ENCODE measurements at places on chromosomes 4 and X. TPM values are rescaled to one million over a fixed set of nuclear protein-coding genes. Genes with fewer than 3 reads are reported as not detected.

- DNase-seq: no peak
Measured at GRCh38 chr4:26729027-26729426, 131.6 kb upstream of the STIM2 start.

DNA sequence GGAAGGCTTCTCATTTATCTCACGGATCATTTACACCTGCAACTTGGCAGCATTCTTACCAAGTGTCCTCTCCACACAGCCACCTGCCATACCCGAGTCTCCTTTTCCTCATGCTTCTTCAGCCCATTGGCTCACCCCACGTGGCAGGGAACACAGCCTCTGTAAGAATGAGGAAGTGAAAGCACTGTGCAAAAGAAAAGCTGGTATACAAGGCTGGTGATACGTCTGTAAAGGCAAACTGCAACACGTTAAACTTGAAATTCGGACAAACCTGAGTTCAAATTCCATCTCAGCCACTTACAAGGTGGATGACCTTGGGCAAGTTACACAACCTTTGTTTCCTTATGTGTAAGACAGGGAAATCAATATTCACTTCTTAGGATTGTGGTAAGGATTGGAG, 164.0 kb upstream of the RASGEF1B start:
- DNase-seq: peak; percentile 69

GRCh38 chr4:177322881-177323280, 13.2 kb downstream of the NEIL3 start:
- DNase-seq: no peak

DNA sequence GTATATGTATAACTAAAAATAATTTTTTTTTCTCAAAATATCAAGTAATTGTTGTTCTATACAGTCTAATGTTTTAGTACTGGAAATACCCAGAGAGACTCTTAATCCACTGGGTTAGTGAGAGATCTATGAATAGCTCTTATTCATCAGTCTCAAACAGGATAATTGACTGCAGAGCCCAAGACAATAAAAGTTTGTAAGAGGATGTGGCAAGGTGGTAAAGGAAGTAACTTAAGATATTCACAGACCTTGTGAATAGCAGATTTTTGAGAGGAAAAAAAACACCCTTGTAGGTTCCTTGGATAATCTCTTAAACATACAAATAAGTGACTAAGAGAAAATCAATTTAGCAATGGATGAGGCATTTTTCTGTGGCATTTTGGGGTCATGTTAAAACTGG, 210.9 kb upstream of the FAM241A start:
- DNase-seq: no peak

DNA sequence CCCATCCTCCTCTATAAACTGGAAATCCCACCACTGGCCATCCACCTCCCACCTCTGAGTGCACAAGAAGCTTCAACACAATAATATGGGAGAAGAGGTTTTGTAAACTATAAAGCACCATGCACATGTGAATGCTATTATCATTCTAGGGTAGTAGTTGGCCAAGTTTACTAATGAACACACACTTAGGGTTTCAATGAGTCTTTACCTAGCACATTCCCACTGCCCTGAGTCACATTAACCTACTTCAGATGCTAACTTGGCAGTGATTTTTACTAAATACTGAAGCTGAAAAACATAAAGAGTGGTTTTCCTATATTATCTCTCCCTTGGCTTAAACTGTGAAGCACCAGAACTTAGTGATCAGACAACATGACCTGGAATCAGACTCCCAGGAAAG, 93.9 kb downstream of the SH3KBP1 start:
- DNase-seq: no peak

DNA sequence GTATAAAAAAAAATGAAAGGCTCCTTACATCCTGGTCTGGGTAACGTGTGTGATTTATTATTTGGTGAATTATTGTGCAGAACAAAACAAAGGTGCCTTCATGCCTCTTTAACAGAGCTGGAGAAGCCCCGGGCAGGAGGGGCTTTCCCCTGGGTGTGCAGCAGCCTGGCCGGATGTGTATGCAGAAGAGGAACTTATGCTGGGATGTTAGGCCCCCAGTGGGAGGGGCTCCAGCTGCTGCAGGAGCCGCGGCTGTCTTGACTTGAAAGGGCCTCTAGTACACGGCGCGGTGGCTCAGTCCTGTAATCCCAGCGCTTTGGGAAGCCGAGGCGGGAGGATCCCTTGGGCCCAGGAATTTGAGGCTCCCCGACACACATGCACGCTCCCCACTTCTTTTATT, 16.0 kb downstream of the CCNQ start:
- DNase-seq: no peak

GRCh38 chr4:173233857-173234256, 65.2 kb downstream of the GALNT7 start:
- no peak for DNase-seq

- DNase-seq: no peak
Measured at GRCh38 chr4:24924309-24924781, 11.5 kb upstream of the CCDC149 start.

- no peak for DNase-seq
Measured at GRCh38 chrX:149961572-149961971, 23.3 kb upstream of the EOLA2 start.

DNA sequence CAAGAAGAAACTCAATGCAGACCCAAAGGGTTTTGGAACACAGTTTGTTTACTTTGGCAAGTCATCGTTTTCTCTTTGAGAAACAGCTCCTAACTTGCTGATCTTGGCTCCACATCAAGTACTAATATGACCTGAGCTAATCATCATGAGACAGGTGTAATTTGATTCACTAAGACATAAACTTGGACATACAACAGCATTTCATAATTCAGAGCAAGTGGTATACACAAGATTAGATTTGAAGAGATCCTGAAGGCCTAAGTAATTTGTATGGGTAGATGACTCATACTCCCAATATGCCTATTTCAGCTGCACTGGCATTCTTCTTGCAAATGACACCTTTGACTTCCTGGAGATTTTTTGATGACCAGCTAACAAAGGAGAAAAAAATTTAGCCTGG, 1521.7 kb downstream of the RPA4 start:
- no peak for DNase-seq

DNA sequence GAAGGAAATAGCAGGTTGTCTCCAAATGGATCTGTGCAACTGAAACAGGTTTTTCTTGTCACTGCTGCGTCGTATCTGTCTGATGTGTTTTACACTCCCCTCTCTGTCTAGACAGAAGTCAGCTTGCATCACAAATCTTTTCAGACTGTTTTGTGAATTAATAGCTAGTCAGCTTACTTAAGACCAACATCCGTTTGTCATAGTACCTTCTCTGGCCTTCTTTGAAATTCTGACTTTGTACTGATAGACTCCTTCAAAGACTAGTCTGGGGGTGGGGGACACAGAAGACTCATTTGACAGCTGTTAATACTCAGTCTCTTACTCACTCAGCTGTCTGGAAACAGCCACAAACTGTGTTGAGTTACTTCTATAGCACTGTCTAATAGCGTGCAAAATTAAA, 197.8 kb downstream of the PALLD start:
- no peak for DNase-seq

DNA sequence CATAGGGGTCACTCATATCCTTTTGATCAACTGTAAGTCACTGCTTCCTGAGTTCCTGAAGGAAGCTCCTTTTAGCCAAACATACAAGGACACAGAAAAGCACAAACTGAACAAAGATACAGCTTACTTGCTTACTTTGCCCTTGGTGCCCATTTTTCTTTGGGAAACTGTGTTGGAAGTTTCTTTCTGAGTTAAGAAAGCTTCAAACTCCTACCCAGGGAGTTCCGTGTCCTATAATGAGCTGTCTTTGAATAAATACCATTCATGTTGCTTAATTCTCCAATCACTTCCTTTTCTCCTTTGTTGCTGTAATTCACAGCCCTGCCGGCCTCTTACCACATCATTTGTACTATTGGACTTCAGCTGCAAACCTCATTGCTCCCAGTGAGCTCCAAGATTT, at the start of gene ADH4:
Gene ADH4 (minus strand): TSS at position 228 of the 400 bp plus-strand sequence. CDS start 75 bp downstream, at position 153.
- DNase-seq: no peak

DNA sequence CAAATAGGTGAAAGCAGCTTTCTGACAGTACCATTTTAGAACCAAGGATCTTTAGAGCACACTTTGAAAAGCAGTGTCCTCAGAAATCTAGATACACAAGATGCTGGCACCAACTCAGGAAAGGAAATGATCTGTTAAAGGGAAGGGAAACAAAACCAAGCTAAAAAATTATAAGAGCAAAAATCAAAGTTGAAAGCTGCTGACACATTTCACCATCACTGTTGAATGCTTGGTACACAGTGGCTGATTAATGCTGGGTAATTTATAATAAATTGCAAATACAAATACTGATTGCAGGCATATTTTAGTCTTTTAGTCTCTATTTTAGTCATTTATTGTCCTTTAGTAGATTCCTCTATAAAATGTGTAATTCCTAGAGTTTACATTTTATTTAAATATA, 1540.1 kb upstream of the PCDH10 start:
- DNase-seq: no peak

DNA sequence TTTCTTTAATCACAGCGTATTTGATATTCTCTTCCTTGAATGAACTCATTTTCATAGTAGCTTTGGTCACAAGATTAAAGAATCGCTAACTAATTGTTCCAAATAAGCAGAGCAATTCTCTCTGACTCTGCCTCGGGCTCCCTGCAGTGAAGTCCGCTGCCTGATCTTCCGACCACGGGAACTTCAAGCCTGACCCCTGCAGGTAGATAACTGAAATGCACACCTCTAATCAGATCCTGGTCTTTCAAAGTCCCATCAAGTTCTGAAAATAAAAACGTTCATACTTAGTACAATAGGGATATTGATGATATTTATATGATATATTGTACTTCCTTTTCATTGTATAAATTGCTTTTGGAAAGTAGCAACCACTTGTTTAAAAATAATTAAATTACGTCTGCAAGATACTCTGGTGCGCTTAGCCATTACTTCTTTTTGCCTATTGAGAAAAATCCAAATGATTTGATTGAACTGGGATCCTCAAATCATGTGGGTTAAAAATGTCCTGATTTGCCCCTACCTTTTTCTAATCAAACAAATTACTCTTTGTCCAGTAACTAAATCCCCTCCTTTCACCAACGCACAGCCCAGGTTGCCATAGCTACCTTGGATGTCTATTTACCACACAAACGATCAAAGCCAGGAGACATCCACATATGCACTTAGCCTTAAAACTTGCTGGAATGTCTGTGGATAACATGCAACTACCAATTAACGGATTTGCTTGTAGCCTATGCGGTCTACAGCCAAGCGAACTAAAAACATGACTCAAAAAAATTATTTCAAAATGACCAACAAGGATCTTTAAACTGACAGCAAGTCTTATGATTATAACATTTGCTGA, 4.2 kb downstream of the MID1 start:
- DNase-seq: peak; percentile 72

- DNase-seq: no peak
Measured at GRCh38 chr4:145523117-145523516, 41.5 kb downstream of the SMAD1 start.

DNA sequence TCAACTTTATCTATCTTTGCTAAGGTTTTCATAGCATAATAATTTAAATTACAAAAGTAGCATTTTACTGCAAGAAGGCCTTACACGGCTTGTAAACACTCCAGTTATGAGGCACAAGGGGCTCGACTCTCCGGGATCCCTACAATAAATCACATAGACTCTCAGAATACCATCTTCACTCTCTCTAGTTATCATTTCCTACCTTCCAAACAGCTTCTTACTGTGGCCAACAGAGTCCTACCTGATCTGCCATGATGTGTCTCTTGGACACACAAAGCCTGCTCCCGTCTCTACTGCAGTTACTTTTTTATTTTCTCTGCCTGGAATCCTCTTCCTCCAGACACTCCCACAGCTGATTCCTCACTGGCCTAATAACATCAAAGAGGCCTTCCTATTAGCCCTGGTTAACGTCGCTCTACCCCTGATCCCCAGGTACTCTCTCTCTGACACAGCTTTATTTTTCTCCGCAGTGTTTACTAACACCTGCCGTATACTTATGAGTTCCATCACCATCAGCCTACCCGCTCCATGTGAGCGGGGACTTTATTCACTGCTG, 559.6 kb upstream of the DIPK2B start:
- no peak for DNase-seq

DNA sequence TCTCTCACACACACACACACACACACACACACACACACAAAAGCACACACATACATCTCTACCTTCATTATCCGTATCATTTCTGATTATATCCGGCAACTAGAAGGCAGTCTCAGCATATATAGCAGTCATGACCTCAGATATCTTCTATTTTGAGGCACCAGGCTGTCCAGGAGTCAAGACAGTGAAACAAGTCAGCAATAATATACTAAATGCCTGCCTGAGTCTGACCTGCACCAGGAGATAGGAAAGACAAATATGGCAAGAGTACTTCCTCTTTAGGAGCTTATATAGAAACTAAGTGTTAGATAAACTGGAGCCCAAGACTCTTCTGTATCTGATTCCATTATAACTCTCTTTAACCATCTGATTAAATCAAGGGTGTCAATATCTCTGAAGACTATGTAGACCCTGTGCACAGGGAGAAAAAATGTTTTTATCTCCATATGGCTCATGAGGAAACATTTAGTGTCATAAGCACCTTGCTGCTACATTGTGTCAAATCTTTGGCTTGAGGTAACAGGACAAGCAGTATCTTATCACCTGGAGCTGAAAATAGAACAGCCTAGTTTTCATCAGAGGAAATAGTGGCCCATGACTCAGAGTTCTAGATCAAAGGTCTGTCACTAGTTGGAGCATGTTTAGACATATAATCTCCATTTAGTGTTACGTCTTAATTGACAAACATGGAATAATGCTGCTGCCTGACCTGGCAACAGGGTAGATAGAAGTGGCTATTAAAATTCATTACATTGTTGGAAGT, 27.0 kb upstream of the FAM47B start:
- no peak for DNase-seq

DNA sequence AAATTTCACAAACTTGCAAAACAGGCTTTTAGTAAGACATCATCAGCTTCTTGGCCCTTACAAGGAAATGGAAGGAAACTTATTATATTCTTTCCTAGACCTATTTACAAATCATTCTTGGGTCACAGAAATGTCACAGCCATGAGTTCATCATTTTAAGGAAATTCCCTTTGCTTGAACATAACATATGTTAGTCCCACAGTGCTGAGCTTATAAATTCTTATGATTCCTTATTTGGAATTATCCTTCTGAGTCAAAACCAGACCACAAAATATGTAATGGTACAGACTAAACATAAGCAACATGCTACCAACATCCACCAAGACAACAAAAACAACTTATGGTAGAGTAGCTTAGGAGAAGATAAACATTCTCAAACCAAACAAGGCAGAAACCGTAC, 236.9 kb upstream of the CTSO start:
- DNase-seq: no peak

GRCh38 chr4:90842960-90843359, 715.8 kb downstream of the CCSER1 start:
- DNase-seq: no peak

AKAP14 gene
- total RNA-seq: not detected

SPANXC gene
- total RNA-seq: not detected

MTNR1A gene
- not detected for total RNA-seq

ERAS gene
- total RNA-seq: not detected

HPGDS gene
- 2.2 TPM for total RNA-seq

ARMCX2 gene
- total RNA-seq: 29.1 TPM

RNF212 gene
- total RNA-seq: 8.9 TPM

NEXMIF gene
- 7.3 TPM for total RNA-seq

PF4V1 gene
- total RNA-seq: not detected

MAGEB2 gene
- not detected for total RNA-seq

SPATA4 gene
- total RNA-seq: 0.54 TPM

RASL11B gene
- total RNA-seq: 0.36 TPM

DUX4 gene
- total RNA-seq: not detected

VSIG1 gene
- not detected for total RNA-seq

PRRG3 gene
- total RNA-seq: 5.8 TPM

GAGE12F gene
- not detected for total RNA-seq

SLC6A8 gene
- total RNA-seq: 31.9 TPM

SPANXN4 gene
- total RNA-seq: not detected

CXXC4 gene
- total RNA-seq: 3.2 TPM

NR3C2 gene
- total RNA-seq: 34.9 TPM

NR0B1 gene
- total RNA-seq: not detected

Measured in sigmoid colon (tissue), 7 donors.